ENCODE measurements at places on chromosomes 2 and 18. TPM values are rescaled to one million over a fixed set of nuclear protein-coding genes. Genes with fewer than 3 reads are reported as not detected.

- no peak for DNase-seq
These were observed 76.4 kb downstream of the LTBP1 start for GRCh38 chr2:33022989-33023727.

DNA sequence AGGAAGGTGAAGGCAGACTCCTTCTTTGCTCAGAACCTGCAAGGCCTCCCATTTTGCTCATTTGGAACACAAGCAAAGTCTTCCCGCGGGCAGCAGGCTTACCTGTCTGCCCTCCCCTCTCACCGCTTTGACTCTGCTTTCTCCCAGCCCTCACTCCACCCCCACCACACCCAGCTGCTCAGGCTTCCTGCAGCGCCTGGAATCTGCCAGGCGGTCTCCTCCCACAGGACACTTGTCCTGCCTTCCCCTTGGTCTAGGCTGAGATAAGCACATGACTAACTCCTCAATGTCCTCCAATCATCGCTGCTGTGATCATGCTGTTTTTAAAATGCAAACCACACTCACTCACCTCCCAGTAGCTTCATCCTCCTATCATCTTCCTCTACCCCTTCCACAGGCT is 430.0 kb downstream of the ZNF516 start:
- no peak for DNase-seq

DNA sequence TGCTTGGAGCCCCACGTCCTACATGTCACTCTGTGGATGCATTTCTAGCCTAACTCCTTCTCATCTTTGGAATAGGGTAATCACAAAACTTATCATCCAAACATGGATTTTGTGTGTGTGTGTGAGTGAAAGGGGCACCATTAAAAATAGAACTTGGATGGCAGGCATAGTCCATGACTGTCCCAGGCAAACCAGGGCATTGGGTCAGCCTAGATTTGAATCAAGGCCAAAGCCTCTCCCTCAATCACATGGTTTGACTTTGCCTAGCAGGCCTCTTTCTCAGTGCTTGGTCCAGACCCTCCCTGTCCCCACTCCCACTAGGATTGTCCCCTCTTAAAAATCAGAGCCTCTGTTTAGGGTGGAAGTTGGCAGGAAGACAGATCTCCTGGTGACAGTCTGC is 67.4 kb upstream of the BCL2L11 start:
- DNase-seq, result no peak

GRCh38 chr2:60832621-60833020 is 48.8 kb upstream of the REL start:
- no peak for DNase-seq

- DNase-seq, result no peak
These were observed 145.9 kb downstream of the TNS1 start for GRCh38 chr2:217856871-217857270.

- DNase-seq, result peak; percentile 57
These were observed 89.3 kb downstream of the CABYR start for GRCh38 chr18:24227977-24228666.

DNA sequence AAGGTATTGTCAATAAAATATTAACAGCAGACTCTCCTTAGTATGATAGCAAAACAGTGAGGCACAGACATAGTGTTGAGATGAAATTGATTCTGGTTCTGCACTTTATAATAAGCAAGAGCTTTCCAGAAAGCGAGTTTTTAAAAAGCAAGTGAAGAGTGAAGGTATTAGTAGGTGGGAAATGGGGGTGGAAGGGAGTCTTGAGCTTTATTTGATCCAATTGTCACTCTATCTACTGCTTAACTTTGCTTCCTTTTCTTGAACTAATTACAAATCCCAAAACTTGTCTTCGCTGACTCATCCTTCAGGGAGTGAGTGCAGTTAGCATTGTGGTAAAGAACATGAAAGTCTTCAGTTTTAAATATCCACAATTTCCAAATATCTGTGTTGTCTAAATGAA is 120.6 kb upstream of the BOD1L2 start:
- DNase-seq, result no peak

GRCh38 chr18:26956863-26957262 is 91.4 kb upstream of the AQP4 start:
- DNase-seq, result no peak

DNA sequence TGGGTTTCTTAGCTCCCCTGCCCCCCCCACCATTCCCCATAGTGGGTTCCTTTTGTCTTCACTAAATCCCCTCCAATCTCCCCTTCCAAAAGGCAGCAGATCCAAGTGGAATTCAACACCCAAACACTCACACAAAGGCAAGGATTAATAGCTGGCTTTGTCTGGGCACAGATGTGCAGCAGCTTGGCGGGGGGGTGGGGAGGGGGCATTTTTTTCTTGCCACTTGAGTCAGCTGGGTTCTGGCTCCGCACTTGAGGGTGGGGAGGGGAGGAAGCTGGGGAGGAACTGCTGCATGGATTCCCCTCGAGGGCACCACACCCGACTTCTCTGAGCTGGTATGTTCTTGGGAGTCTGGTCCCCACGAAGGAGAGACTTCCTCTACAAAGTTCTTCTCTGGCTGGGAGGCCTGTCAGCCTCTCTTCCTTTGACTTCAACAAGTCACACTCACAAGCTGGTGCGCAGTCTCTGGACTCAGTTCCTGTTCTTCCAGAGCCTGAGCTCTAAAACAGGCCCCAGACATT is 36.0 kb downstream of the SERTAD2 start:
- DNase-seq, result no peak

DNA sequence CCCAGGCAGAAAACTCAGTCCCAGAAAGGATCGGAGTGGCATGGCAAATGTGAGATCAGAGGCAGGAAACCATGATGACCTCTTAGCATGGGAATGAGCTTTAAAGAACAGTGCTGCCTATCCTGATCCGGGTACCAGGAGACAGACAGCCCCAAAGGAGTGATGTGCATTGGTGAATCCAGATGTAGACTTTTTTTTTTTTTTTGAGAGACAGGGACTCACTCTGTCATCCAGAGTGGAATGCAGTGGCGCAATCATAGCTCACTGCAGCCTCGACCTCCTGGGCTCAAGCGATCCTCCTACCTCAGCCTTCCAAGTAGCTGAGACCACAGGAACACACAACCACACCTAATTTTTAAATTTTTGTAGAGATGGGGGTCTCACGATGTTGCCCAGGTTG is 122.7 kb downstream of the VAPA start:
- DNase-seq, result no peak

ERMN gene
- total RNA-seq, result not detected

ANKRD62 gene
- total RNA-seq, result not detected

GRCh38 chr2:191701696-191702095 is 23.8 kb downstream of the NABP1 start:
- DNase-seq, result no peak

GRCh38 chr2:10083692-10084211 is 3.5 kb upstream of the CYS1 start:
- no peak for DNase-seq

ALPP gene
- total RNA-seq, result 0.45 TPM

DNA sequence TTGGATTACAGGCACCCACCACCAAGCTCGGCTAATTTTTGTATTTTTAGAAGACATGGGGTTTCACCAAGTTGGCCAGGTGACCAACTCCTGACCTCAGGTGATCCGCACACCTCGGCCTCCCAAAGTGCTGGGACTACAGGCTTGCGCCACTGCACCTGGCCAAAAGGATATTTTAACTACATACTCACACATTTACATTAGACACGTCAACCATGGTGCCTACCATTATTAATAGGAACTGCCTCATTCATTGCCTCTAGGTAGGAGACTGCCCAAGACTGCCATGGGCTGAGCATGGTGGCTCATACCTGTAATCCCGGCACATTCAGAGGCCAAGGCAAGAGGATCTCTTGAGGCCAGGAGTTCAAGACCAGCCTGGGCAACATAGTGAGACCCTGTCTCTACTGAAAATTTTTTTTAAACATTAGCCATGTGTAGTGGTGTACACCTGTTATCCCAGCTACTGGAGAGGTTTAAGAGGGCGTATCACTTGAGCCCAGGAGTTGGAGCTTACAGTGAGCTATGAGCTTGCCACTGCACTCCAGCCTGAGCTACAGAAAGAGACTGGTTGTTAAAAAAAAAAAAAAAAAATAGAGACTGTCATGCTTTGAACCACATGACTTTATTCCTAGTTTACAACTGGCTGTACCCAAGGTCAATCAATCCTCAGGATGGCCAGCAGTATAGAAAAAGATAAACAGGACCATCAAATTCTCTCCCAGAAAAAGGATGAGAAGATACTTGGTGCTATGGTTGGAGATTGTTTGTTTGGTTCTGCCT is 31.1 kb upstream of the EPC2 start:
- no peak for DNase-seq

DNA sequence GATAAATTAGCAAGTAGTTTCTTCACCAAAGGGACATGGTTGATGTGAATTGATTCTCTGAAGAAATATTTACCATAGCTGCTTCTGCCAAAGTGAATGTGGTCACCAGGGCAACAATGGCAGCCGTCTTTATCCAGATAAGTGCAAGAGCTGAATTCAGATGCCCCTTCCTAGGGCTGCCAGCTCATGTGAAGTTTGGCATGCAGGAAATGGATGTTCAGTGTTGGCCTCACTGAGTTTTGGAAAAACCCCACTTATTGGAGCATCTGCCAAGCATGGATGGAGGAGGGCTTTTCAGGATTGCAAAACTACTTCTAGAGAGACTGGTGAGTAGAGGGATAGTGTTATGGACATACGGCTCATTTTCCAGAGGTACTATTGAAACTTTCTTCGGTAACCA is 80.8 kb downstream of the FMNL2 start:
- DNase-seq, result no peak

- no peak for DNase-seq
These were observed 16.9 kb upstream of the CD28 start for GRCh38 chr2:203689426-203690116.

GRCh38 chr18:73900106-73900835 is 247.4 kb downstream of the FBXO15 start:
- DNase-seq, result no peak

CTDSP1 gene
- 45.7 TPM for total RNA-seq

- DNase-seq, result no peak
These were observed 619 bp downstream of the GALM start for GRCh38 chr2:38666556-38666910.

- DNase-seq, result no peak
These were observed 483.6 kb downstream of the EPHA4 start for GRCh38 chr2:221088506-221088905.

MOGAT1 gene
- not detected for total RNA-seq

LRRC30 gene
- not detected for total RNA-seq

Data from SJSA1 (cell line).